ENCODE measurements at places on chromosomes 13 and 19.

- no peak for DNase-seq
Measured at GRCh38 chr19:32354345-32354744, 8.9 kb downstream of the ZNF507 start.

DNA sequence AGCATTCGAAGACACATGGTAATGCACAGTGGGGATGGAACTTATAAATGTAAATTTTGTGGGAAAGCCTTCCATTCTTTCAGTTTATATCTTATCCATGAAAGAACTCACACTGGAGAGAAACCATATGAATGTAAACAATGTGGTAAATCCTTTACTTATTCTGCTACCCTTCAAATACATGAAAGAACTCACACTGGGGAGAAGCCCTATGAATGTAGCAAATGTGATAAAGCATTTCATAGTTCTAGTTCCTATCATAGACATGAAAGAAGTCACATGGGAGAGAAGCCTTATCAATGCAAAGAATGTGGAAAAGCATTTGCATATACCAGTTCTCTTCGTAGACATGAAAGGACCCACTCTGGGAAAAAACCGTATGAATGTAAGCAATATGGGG is 16.2 kb upstream of the ZNF763 start:
- no peak for DNase-seq

DNA sequence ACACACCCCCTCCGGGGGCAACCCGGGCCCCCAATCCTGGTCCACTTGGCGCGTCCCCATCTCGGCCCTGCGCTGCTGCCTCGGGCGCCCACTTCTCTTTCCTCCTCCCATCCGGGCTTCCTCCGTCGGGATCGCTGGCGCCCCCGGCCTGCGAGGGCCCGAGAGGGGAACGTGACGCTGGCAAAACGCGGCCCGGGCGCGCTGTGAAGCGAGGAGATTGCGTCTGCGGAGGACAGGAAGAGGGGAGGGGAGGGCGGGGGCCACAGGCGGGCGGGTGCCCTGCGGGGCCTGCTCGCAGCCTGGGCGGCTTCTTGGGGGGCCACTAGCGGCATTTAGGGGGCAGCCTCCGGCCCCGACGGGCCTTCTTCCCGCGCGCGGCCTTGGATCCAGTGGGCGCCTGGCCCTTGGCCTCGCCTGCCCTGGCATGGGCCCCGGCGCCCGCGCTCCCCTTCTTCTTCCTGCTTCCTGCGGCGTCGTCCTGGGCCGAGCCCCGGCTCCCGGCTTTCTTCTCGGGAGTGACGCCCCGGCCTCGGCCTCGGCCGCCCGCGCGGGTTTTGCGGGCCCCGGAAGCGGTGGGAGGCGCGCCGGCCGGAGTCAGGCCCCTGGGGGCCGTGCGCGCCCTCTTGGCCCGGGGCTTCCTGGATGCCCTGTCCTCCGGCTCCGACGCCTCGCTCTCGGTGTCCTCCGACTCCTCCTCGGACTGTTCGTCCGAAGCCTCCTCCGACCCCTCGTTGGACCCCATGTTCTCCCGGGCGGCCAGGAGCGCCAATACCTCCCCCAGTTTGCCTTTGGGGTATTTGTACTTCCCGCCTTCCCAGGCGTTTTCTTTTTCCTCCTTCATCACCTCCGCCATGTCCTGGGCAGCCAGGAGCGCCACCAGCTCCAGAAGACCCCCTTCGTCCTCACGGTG is 2.2 kb downstream of the PNMA8B start:
- DNase-seq: peak; percentile 49

GRCh38 chr19:38173291-38174041 is 50.6 kb downstream of the DPF1 start:
- DNase-seq: no peak

GRCh38 chr19:30047432-30047831 is 105.4 kb downstream of the URI1 start:
- no peak for DNase-seq

GRCh38 chr19:3658870-3659745 is 32.5 kb upstream of the CACTIN start:
- no peak for DNase-seq

- DNase-seq: no peak
Measured at GRCh38 chr19:42311657-42312056, 1.5 kb upstream of the TMEM145 start.

DNA sequence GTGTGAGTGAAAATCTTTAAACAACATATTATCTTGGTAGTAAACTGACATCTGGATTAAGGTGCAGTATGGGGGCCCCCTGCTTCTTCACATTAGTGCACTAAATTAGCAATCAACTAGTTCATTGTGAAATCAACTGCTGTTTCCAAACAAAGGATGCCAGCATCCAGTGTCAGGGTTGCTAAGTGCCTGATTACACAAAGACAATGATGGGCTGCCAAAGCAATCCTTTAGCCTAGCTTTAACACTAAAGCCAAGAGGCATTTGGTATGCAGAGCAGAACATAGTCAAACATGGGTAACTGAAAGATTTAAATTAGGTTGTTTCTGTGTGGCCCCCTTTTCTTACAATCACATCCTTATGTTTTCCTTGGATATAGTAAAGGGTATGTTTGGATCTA is 543.1 kb upstream of the SLITRK5 start:
- no peak for DNase-seq

DNA sequence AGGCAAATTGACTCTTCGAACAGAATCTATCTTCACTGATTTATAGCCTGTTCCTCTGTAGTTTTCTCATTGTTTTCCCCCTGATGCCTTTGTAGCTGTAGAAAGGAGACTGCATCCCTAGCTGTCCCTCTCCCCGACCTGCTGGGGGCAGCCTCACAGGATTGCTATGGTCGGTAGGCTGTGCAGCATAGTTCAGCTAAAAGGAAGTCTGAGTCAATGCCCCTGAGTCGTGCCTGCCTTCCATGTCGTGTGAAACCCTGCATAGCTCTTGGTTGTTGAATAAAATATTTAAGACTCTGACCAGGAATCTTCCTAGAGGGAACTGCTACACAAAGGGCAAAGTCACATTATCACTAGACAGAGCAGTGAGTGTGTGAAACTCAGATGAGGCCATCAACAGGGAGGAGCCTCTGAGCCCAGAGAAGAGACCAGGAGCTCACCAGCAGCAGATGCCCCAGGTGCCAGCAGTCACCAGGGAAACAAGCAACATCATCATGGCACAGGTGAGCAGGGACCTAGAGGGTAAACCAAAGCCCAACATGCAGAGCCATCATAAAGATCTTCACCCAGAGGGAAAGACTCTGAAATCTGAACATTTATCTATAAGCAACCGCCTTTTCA is 108.4 kb upstream of the NBEA start:
- no peak for DNase-seq
